ENCODE measurements at places on chromosomes 11 and 22. TPM values are rescaled to one million over a fixed set of nuclear protein-coding genes. Genes with fewer than 3 reads are reported as not detected.

GRCh38 chr22:44108076-44108475 lies 72.6 kb upstream of the PARVG start:
- no peak overlapping the region for H3K4me3 ChIP-seq
- no peak for DNase-seq
- no peaks in the 10 kb centered on the region for H3K36me3 ChIP-seq
- no peaks in the 10 kb centered on the region for H3K4me1 ChIP-seq
- H3K27me3 ChIP-seq, result no peaks in the 10 kb centered on the region
- H3K27ac ChIP-seq, result no peak overlapping the region

DNA sequence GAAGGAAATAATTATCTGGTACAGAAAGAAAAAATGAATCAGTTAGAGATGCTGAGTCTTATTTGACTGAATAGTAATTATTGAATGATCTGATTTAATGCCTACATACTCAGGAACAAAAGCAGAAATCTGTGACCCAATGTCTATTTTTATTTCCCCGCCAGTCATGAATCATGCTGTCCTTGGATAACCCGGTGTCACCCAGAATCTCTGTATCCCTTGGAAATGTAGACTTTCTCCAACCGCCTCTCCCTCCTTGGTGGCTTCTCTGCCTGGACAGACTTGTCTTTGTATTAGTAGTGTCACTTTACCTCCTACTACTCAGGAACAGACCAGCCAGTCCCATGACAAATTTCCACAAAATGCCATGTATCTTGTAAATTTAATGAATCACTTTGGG lies 173.3 kb upstream of the PDGFD start:
- no peak overlapping the region for H3K27ac ChIP-seq
- no peak overlapping the region for H3K4me3 ChIP-seq
- H3K36me3 ChIP-seq, result no peaks in the 10 kb centered on the region
- DNase-seq, result no peak
- H3K4me1 ChIP-seq, result no peaks in the 10 kb centered on the region

DNA sequence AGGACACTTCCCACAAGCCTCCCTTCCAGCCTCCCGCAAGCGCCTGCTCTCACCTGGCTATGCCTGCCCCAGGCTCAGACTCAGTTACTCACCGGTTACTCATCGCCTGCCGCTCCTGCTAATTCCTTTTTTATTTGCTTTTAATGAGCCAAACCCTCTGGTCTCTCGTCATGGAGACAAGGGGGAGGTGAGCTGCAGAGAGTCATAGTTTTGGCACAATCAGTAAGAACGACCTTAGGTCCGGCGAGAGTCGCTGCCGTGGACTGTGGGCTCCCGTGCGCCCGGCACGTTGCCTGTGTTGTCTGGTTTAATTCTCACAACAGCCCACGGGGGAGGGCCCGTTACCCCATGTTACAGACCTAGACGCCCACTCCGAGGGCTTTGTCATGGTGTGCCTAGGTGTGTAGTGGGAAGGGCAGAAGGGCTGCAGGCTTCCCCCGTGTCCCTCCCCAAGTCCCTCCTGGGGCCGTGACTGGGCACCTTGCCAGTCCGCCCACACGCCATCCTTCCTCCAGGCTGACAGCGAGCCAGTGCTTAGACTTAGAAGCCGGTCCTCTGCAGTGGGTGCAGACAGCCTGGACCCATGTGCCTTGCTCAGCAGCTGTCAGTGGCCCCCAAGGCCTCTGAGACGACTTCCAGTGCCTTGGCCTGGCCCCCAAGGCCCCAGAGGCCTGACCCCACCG lies 42.2 kb downstream of the WNT7B start:
- no peak for DNase-seq
- H3K27ac ChIP-seq, result no peak overlapping the region
- H3K4me1 ChIP-seq, result no peaks in the 10 kb centered on the region

DNA sequence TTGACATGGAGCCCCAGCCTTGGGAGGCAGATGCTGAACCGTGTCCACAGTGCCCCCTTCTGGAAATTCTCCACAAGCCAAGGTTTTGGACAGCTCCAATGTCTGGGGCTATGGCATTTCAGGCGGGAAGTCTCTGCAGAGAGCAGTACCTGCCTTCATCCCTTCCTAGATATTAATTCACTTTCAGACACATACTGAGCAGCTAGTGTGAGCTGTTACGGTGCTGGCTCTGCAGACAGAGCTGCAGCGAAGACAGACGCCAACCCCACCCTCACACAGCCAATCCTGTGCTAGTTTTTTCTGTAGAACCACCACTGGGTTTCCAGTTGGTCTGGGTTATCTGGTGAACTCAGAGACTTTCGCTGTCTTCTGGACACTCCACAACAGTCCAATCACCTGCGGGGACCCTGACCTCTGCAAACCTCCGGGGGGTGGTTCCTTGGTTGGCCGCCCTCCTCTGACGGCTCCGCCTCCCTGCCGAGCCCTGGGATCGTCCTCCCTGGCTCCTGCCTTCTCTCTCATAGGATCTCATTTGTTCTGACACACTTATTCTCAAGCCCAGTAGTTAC lies 9.1 kb downstream of the LMF2 start:
- no peaks in the 10 kb centered on the region for H3K27me3 ChIP-seq
- H3K4me1 ChIP-seq, result peaks cover 9% of the 10 kb centered on the region
- peak; percentile 85 for DNase-seq
- H3K36me3 ChIP-seq, result peaks cover 4% of the 10 kb centered on the region
- no peak overlapping the region for H3K27ac ChIP-seq
- H3K4me3 ChIP-seq, result no peak overlapping the region

DNA sequence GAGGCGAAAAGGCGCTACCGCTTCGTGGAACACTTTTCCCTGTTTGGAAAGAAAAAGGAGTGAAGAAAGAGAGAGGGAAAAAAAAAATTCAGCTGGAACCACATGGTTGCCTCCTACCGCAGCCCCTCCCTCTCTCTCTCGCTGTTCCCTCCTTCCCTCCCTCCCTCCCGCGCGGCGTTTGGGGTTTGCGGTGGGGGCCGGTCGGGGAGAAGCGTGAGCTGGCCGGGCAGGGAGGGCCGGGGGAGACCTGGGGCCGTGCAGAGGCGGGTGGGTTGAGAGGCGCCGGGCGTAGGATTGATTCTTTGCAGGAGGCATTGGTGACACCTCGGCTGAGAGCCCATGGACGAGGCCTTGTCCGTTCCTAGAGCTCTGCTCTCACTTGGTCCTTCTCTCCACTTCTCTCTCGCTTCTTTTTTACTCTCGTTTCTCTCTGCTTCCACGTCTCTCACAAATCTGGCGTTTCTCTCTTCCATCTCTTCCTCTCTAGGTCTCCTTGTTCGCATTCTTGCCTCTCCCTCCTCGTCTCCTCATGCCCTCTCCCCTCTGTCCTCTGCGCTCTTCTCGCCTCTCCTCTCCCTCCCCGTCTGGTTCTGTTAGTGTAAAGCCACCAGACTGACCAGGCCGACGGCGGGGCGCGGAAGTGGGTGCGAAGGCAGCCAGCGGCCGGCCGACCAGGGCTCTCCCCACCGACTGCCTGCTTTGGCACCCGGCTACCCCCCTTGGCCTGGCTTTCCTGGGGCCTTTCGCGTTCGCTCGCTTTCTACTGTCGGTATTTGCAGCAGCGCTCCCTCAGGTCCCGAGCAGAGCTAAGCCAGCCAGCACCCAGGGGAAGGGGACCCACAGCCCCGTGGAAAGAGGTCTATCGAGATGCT lies at the start of gene CLMP:
Gene CLMP (minus strand): TSS at position 61 of the 872 bp plus-strand sequence. CDS start 308 bp downstream, outside the sequence.
- H3K4me3 ChIP-seq, result peak within 1 kb of the TSS; percentile 67
- H3K27me3 ChIP-seq, result peaks cover 6% of the 10 kb centered on the region
- no peaks in the 10 kb centered on the region for H3K36me3 ChIP-seq
- no peak within 1 kb of the TSS for H3K27ac ChIP-seq
- H3K4me1 ChIP-seq, result peaks cover 24% of the 10 kb centered on the region

- peaks cover 3% of the 10 kb centered on the region for H3K36me3 ChIP-seq
- peaks cover 19% of the 10 kb centered on the region for H3K4me1 ChIP-seq
- H3K27ac ChIP-seq, result no peak overlapping the region
- peaks cover 71% of the 10 kb centered on the region for H3K27me3 ChIP-seq
- no peak overlapping the region for H3K4me3 ChIP-seq
These were observed 1.0 kb upstream of the KLHL35 start for GRCh38 chr11:75434051-75434450.

GRCh38 chr11:65579291-65579690 lies 3.4 kb downstream of the EHBP1L1 start:
- no peak overlapping the region for H3K27ac ChIP-seq
- no peak overlapping the region for H3K4me3 ChIP-seq
- H3K4me1 ChIP-seq, result peaks cover 46% of the 10 kb centered on the region
- DNase-seq, result no peak
- H3K27me3 ChIP-seq, result no peaks in the 10 kb centered on the region

- no peaks in the 10 kb centered on the region for H3K36me3 ChIP-seq
- no peak overlapping the region for H3K4me3 ChIP-seq
- H3K27ac ChIP-seq, result no peak overlapping the region
- no peaks in the 10 kb centered on the region for H3K27me3 ChIP-seq
- DNase-seq, result no peak
These were observed 74.8 kb downstream of the KIAA1671 start for GRCh38 chr22:25027043-25027906.

DNA sequence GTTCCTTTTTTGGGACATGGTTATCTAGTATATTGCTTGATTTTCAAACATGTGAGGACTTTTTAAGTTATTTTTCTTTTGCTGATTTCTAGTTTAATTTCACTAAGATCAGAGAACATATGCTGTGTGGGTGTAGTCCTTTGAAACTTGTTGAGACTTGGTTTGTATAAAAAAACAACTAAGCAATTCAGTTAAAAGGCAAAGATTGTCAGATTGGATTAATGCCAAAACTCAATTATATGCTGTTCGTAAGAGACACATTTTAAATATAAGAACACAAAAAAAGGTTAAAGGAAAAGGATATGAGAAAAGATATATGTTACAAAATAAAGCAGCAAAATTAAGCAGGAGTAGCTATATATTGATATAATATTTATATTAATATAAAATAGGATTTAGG lies 17.8 kb upstream of the RRM1 start:
- no peak overlapping the region for H3K27ac ChIP-seq
- DNase-seq, result no peak
- peaks cover 40% of the 10 kb centered on the region for H3K36me3 ChIP-seq
- no peak overlapping the region for H3K4me3 ChIP-seq

GRCh38 chr22:37401401-37402183 lies 25.7 kb downstream of the ELFN2 start:
- no peak overlapping the region for H3K4me3 ChIP-seq
- no peak for DNase-seq
- no peaks in the 10 kb centered on the region for H3K27me3 ChIP-seq
- H3K27ac ChIP-seq, result no peak overlapping the region
- H3K36me3 ChIP-seq, result no peaks in the 10 kb centered on the region
- H3K4me1 ChIP-seq, result no peaks in the 10 kb centered on the region

GRCh38 chr11:35600331-35600838 lies 17.9 kb upstream of the FJX1 start:
- H3K4me1 ChIP-seq, result no peaks in the 10 kb centered on the region
- H3K27me3 ChIP-seq, result peaks cover 3% of the 10 kb centered on the region
- no peak overlapping the region for H3K4me3 ChIP-seq
- H3K27ac ChIP-seq, result no peak overlapping the region

- no peaks in the 10 kb centered on the region for H3K36me3 ChIP-seq
- no peaks in the 10 kb centered on the region for H3K27me3 ChIP-seq
- DNase-seq, result no peak
These were observed 187.6 kb downstream of the PGR start for GRCh38 chr11:100942016-100942415.

DNA sequence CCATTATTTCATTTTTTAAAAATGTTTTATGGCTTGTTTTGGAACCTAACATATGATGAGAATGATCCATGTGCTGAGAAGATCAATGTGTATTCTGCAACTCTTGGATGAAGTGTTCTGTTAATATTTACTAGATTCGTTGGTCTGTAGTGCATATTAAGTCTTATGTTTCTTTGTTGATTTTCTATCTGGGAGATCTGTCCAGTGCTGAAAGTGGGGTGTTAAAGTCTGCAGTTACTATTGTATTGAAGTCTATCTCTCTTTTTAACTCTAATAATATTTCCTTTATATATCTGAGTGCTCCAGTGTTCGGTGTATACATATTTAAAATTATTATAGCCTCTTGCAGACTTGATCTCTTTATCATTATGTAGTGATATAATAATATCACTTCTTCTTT lies 11.9 kb downstream of the PATE3 start:
- no peaks in the 10 kb centered on the region for H3K36me3 ChIP-seq
- no peak overlapping the region for H3K27ac ChIP-seq
- no peak for DNase-seq
- H3K4me3 ChIP-seq, result no peak overlapping the region

GRCh38 chr11:78379039-78379670 lies 38.5 kb downstream of the GAB2 start:
- no peak overlapping the region for H3K27ac ChIP-seq
- H3K27me3 ChIP-seq, result no peaks in the 10 kb centered on the region
- H3K4me3 ChIP-seq, result no peak overlapping the region
- no peaks in the 10 kb centered on the region for H3K4me1 ChIP-seq

DNA sequence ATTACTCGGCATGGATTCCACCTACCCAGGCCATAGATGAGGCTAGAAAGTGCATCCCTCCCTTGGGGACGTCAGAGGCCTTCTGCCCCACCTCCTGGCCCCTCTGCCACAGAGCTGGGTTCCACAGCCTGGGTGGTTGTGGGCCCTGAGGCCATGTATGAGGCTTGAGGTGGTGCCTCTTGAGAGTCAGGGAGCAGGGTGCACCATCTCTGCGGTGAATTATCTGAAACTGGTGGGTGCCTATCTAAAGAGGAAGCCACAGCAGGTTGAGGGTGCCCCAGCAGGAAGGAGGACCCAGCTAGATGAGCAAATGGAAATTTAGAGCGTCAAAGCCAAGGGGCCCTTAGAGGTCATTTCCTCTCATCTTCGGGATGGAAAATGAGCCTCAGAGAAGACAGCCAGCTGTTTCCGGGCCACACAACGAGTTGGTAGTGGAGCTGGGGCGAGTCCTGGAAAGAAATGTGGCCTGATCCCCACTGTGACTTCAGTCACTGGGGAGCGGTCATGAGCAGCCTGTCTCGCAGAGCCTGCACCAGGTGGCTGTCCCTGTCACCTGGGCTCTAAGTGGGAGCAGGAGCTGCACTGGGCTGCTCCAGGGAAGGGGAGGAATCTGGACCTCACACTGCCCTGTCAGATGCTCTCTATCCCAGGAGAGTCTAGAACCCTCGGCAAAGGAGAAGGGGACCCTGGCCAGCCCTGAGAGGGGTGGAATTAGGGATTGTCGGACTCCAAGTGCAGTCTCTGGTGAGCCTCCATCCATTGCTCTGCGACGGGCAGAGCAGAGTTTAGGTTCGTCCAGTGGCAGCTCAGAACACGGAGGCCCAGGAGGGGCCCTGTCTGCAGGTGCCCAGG lies 7.3 kb downstream of the ADORA2A start:
- peak overlapping the region; percentile 97 for H3K27ac ChIP-seq
- H3K36me3 ChIP-seq, result peaks cover 49% of the 10 kb centered on the region
- H3K27me3 ChIP-seq, result no peaks in the 10 kb centered on the region
- peaks cover 76% of the 10 kb centered on the region for H3K4me1 ChIP-seq

The BSX gene
- total RNA-seq, result not detected

The EIF3L gene
- 516 TPM for total RNA-seq

The CDHR5 gene
- 0.26 TPM for total RNA-seq

The CHRM1 gene
- total RNA-seq, result not detected

The GLYAT gene
- total RNA-seq, result not detected

The OR8A1 gene
- total RNA-seq, result not detected
